ENCODE measurements at places on chromosomes 3 and 15. TPM values are rescaled to one million over a fixed set of nuclear protein-coding genes. Genes with fewer than 3 reads are reported as not detected.

- no peaks in the 10 kb centered on the region for H3K27me3 ChIP-seq
- H3K27ac ChIP-seq: no peak overlapping the region
- DNase-seq: no peak
- no peak overlapping the region for H3K4me3 ChIP-seq
- H3K36me3 ChIP-seq: no peaks in the 10 kb centered on the region
Measured at GRCh38 chr15:92631721-92632120, 23.9 kb downstream of the FAM174B start.

DNA sequence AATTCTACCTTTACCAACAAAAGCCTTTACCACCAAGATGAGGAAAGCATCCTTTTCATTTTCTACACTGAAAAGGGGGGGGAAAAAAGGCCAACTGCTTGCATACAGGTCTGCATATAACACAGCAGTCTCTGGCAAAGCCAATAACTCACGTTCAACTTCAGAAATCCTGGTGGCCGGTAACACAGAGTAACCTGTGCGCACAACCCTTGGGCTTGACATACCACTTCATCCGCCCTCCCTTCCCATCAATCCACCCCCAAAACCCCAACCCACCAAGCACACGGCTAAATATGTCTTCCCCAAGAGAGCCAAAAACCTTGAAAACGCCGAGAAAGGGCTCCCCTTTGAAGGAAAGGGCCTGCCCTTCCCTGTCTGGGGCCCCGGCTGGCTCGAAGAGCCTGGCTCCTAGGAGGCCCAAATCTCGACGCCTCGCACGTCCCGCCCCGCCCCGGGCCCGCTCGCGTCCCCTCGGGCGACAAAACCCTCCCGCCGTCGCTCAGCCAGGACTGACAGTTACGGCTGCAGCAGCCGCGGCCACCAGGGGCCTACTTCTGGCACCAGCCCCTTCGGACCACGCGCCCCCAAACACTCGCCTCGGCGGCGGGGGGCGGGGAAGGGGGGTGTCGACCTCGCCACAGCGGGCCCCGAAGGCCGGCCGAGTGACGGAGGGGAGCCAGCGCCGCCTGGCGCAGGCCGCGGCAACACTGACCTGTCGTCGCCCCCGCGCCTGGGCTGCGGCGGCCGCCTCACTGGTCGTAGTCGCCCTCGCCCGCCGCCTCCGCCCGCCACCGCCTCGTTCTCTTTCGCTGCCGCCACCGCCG lies 835 bp downstream of the UBE3A start:
- no peaks in the 10 kb centered on the region for H3K36me3 ChIP-seq
- peak overlapping the region; percentile 95 for H3K27ac ChIP-seq
- peak overlapping the region; percentile 93 for H3K4me3 ChIP-seq
- no peaks in the 10 kb centered on the region for H3K4me1 ChIP-seq
- peak; percentile 27 for DNase-seq

DNA sequence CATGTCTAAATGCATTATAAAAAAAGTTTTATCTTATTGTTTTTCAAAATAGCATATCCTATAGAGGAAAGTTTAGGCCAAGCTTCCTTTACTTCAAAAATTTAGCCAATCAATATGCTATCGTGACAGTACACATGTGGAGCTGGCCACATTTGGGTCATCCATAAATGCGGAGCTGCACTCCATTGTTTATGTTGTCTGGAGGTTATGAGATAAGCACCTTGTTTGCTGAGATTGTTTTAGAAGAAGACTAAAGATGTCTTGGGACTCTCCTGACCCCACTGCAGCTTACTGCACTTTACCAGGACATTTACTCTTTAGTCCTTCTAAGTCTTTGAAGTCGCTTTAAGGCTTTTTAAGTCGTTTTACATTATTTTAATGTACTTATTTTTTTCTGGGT lies 265.9 kb downstream of the OCA2 start:
- H3K27me3 ChIP-seq: no peaks in the 10 kb centered on the region
- no peaks in the 10 kb centered on the region for H3K4me1 ChIP-seq

- H3K36me3 ChIP-seq: no peaks in the 10 kb centered on the region
- no peaks in the 10 kb centered on the region for H3K27me3 ChIP-seq
- no peaks in the 10 kb centered on the region for H3K4me1 ChIP-seq
- no peak overlapping the region for H3K4me3 ChIP-seq
Measured at GRCh38 chr3:3737531-3737930, 61.7 kb upstream of the LRRN1 start.

- H3K27me3 ChIP-seq: no peaks in the 10 kb centered on the region
- DNase-seq: no peak
- no peak overlapping the region for H3K27ac ChIP-seq
Measured at GRCh38 chr3:84885199-84885882, 73.4 kb upstream of the CADM2 start.

DNA sequence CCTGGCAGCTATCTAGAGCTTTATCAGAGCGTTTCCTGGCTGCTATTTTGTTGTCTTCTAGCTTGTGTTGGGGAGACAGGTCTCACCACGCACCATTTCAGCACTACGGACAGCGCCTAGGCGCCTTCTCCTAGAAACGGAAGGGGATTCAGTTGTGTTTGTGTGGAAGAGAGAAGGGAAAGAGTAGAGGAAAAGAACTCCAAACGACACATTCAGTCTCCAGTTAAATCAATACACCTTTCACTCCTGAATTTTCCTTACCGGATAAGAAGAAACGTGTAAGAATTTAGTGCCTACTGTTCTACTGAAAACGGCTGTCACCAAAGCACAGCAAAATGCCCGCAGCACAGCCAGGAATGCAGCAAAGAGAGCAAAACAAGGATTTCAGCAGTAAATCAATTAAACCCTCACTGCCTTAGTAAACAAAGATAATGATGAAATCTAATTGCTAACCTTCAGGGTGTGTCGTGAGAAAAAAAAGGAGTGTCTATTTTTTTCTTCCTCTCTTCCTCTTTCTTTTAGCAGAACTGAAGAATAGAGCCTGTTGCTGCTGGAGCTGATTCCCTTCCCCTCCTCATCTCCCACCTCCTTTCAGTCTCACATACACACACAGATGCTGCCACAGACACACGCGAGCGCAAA lies 412 bp upstream of the CTXN2 start:
- no peak overlapping the region for H3K4me3 ChIP-seq
- no peaks in the 10 kb centered on the region for H3K27me3 ChIP-seq
- H3K27ac ChIP-seq: no peak overlapping the region
- DNase-seq: peak; percentile 31
- no peaks in the 10 kb centered on the region for H3K36me3 ChIP-seq

GRCh38 chr15:42364529-42364928 lies 5.2 kb downstream of the CAPN3 start:
- no peaks in the 10 kb centered on the region for H3K36me3 ChIP-seq
- H3K4me3 ChIP-seq: no peak overlapping the region
- H3K27ac ChIP-seq: no peak overlapping the region
- no peaks in the 10 kb centered on the region for H3K27me3 ChIP-seq
- H3K4me1 ChIP-seq: no peaks in the 10 kb centered on the region
- peak; percentile 12 for DNase-seq

- H3K27me3 ChIP-seq: no peaks in the 10 kb centered on the region
- no peaks in the 10 kb centered on the region for H3K4me1 ChIP-seq
- H3K27ac ChIP-seq: no peak overlapping the region
Measured at GRCh38 chr3:141239511-141240281, 8.1 kb downstream of the PXYLP1 start.

DNA sequence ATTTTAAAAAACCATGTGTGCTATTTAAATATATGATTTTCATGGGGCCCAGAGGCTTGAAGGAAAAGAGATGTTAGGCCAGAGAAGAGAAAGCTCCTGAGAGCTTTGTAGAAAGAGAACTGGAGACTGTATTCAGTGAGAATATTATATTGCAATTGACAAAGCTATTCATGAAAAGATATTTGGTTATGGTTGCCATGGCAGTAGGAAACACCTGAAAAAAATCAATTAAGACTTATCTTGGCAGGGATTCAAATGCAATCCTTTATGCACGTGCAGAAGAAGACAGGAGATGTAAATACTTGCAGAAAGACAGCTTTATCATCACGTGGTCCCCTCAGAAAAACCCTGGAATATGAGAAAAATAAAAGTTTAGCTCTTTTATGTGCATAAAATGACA lies 636.0 kb upstream of the TBL1XR1 start:
- H3K36me3 ChIP-seq: no peaks in the 10 kb centered on the region
- no peak for DNase-seq
- no peaks in the 10 kb centered on the region for H3K4me1 ChIP-seq
- H3K27ac ChIP-seq: no peak overlapping the region
- H3K27me3 ChIP-seq: no peaks in the 10 kb centered on the region
- H3K4me3 ChIP-seq: no peak overlapping the region

DNA sequence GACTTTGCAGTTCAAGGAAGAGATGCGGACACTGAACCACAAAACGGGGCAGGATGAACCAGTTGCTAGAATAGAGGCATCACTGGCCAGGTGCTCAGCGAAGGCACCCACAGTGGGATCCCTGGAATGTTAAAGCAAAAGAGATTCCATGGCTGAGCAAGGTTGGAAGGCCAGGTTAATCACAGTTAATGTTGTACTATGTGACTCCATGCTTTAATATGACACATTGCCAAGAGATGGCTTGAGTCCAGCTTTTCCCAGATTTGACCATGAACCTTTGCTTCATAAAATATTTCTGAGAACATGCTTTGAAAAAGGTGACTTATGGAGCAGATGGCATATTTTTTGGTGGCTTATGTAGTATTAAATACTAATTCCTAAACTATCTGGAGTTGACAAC lies 76.2 kb upstream of the CMTM7 start:
- no peak overlapping the region for H3K4me3 ChIP-seq
- no peaks in the 10 kb centered on the region for H3K4me1 ChIP-seq
- H3K27me3 ChIP-seq: no peaks in the 10 kb centered on the region
- H3K27ac ChIP-seq: no peak overlapping the region

DNA sequence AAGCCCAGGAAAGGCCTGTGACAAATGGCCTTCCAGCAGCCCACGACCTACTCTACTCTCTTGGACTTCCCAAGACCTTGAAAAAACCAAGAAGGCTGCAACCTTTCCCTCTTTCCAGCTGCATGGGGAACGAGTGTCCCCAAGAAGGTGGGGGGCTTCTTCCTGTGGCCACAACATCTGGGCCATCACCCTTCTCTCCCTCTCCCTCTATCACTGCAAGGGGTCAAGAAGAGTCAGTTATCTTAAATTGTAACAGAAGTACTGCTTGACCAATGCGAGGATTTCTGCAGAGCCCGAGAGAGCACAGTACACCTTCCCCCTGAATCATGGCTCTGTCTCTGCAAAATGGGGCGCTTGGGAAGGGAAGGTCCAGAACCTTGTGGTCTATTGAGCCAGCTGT lies 63.7 kb upstream of the ACAN start:
- no peaks in the 10 kb centered on the region for H3K36me3 ChIP-seq
- no peaks in the 10 kb centered on the region for H3K4me1 ChIP-seq
- H3K4me3 ChIP-seq: no peak overlapping the region
- no peaks in the 10 kb centered on the region for H3K27me3 ChIP-seq
- no peak overlapping the region for H3K27ac ChIP-seq
- DNase-seq: no peak

GABRA5 gene
- 0.14 TPM for total RNA-seq

RNU5B-1 gene
- total RNA-seq: not detected

TTLL13 gene
- 0.51 TPM for total RNA-seq

SLC51A gene
- total RNA-seq: 0.55 TPM

SHC4 gene
- total RNA-seq: 45.0 TPM

CCR3 gene
- total RNA-seq: not detected

All from prostate gland (tissue), 2 donors.